ENCODE measurements at places on chromosomes 12 and 14.

DNA sequence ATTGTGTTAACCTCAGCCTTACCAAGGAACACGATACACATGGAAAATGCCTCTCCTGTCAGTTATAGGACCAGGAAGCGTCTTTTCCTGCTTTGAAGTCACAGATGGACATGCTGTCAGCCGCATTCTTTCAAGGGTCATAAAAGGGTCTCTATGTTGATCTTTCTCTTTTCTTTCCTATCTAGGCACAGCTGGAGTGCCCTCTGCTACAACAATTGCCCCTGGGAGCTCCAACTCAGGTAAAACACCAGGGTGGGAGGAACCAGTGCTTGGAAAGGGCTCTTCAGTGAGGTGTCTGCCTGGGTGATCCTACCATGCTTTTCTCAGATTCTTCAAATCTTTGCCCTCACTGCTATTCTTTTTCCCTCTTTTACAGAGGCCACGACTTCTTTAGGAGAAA, 157.4 kb upstream of the CNTN1 start:
- no peak for DNase-seq

DNA sequence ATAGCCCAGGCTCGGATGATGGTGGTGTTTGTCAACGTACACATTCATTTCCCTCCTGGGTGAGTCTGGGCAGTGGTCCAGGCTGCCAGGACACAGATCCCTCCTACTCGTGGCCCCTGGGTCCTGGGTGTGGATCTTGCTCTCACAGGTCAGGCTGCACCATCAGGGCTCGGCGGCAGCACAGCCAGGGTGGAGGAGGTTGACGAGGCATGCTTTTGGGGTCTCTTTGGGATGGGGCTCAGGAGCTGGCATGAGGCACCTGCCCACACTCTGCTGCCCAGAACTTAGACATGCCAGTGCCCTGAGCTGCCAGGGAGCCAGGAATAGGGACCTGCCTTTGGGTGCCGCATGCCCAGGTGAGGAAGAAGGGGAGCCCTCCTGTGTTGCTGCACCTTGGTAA, 9.7 kb downstream of the TMEM121 start:
- DNase-seq = no peak

GRCh38 chr14:87013583-87013982, 979.4 kb downstream of the GALC start:
- DNase-seq = no peak

- no peak for DNase-seq
Observed at GRCh38 chr14:32407130-32407529, 78.0 kb downstream of the AKAP6 start.

- no peak for DNase-seq
Observed at GRCh38 chr12:131928080-131928710, 881 bp upstream of the PUS1 start.

- DNase-seq = no peak
Observed at GRCh38 chr12:104050436-104050835, 449 bp upstream of the GLT8D2 start.

DNA sequence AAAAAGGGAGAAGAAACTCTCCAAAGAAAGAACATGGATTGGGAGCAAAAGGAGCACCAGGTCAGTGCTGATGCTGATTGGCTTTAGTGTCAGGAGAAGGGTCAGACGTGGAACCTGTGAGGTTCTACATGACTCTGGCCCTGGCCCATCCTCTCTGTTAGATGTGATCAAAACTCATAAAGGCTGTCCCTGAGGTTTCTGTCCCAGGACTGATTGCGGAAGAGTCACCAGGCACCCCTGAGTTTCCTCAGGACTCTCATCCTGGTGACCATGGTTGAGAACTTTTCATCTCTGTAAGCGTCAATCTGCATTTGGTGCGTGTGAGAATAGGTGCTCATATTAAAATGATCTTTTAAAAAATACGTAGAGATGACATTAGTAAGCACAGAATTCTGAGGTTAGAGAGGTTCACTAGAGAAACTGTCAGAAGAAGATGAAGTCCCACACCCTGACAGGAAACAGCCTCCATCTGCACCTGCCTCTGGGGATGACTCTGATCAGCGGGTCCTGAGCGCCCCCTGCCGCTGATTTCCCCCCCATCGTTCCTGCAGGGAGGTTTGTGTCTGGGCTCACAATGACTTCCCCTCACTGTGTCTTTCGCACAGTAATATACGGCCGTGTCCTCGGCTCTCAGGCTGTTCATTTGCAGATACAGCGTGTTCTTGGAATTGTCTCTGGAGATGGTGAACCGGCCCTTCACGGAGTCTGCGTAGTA, 741.8 kb downstream of the TMEM121 start:
- DNase-seq = no peak

- DNase-seq = no peak
Observed at GRCh38 chr12:67354322-67354721, 85.2 kb downstream of the CAND1 start.

GRCh38 chr14:81868172-81868571, 334.5 kb upstream of the SEL1L start:
- no peak for DNase-seq

DNA sequence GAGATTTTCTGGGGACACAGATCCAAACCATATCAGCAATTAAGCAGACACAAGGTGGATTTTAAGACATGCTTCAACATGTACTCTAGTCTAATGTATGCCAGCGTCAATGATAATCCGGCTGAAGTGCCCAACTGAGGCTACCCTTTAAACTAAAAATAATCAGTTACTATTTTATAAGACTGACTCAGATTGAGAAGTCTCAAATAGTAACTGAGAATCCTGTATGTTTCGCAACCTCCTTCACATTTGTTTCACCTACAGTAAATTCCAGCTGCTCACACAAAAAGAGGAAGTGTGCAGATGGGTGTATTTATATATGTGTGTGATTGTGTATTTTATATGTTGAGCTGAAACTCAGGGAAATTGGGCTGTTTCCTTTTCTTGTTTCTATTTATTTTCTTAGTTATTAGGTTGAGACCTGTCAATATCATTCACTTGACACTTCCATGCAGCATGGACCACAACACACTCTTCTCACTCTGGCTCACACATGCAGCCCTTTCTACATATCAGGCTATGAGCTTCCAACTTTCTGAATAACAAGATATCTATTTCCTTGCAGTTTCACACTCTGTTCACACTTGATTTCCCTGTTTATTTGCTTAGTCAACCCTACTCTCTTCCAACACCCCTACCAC, 1224.9 kb upstream of the TMEM132C start:
- DNase-seq = no peak

DNA sequence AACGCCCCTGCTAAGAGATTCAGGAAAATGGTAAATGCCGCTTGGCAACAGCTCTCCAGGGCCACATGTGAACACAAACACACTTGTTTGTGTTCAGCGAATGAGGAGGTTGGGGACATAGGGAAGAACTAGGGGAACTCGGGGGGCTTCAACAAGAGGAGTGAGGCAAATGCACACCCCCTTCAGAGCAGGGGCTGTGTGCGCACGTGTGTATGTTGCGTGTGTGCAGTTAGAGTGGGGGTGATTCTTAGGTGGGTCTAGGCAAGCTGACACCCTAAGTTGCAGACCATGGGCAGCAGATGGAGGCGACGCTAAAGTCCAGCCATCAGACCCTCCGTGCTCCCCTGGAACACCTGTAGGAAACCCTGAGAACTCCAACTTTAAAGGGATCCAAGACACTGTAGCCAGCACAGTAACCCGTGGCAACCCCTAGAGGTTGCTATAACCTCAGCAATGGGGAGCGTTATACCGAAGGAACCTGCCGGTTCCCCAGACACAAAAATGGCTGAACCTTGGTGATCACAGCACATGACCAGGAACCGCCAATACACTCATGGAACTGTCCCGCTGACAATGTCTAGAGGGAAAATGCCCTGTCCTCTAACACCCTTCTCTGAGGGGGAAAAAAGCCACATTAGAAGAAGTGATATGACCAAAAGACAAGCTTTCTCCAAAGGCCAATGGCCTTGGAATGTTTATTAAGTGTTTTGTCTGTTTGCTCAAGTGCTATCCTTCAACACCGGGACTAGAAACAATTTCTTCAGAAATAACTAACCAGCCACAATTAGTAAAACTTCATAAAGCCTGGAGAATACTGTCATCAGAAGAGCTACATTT, 86.5 kb upstream of the CEP83 start:
- DNase-seq = no peak

DNA sequence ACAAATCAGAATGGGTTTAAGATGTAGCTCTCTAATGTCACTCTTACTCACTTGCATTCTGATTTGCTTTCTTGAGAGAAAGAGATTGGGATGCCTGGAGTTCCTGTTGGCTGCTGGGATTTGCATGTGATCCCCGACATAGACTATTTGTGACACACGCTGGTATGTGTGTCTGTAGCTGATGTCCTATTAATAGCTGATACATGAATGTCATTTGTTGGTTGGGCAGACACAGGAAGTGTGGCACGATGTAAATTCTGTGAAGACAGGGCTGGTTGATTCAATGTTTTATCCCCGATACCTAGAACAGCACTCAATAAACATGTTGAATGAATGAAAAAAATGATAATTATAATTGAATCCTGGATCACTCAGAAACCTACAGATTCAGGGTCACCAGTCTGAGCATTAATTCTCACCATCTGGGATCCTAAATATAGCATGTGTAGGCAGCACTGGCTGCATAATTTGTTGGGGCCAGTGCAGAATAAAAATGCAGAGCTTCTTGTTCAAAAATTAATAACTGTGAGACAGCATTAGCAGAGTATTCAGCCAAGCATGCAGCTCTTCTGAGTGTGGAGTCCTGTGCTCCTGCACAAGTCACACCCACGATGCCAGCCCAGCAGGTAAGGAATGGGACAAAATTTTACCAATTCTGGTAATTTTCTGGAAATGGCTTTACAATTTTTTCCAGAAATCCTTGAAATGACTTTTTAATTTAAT, 35.5 kb upstream of the SOCS2 start:
- DNase-seq = no peak

GRCh38 chr12:69351462-69352236, 3.5 kb downstream of the LYZ start:
- DNase-seq = no peak

DNA sequence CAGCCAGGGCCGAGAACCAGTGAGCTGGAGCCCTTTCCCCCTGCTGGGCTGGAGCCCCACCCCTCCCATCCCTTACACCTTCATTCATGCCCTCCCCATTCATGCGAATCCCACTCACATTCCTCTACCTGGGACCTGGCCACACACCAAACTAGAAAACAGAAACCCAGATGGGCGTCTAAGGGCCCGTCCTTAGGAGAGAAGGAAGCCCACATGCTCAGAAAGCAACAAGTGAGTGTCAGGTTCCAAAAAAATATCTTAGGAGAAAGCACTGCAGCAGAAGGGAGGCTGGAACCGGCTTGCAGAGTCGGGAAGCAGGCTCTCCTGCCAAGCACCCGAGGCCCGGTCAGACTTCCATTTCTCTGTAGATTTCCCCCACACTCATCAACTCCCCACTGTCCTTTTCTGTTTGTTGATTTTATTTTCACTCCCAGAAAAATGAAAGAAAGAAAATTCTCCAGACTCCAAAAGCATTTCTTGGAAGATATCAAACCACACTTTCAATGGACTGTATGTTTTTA, 13.6 kb downstream of the BCL11B start:
- no peak for DNase-seq

DNA sequence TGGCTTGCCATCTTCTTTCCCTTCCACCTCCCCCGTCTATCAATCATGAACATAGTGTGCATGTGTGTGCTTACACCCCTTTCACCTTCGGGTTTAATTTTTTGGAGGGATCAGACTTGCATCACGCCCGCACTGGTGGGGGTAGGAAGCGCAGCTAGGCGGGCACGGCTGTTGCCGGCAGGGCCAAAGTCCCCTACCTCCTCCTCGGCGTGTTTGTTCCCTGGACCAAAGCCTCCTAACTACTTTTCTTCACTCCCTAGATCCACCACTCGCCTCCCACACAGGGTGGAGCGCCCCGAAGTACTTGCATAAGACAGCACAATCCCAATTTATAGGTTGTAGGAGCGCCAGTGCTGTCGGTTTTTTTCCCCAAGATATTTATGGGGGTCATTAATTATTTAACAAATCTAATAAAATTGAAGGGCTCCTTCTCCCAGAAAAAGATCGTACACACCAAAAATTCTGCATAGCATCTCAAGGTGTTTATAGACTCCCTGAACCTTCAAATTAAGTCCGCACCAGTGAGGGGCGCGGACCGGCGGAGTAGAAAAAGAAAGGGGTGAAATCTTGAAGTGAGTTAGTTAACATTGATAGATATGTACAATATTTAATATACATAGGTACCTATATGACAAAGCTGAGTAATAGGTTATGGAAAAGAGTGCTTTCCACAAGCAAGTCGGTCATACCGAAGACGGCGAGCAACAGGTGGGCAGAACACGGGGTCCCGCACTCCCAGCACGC, 717 bp downstream of the PKP2 start:
- no peak for DNase-seq

Data from D721Med (cell line).